ENCODE measurements at places on chromosomes 5 and 9.

GRCh38 chr9:97502984-97503861 lies 1.8 kb downstream of the TMOD1 start:
- DNase-seq: no peak

DNA sequence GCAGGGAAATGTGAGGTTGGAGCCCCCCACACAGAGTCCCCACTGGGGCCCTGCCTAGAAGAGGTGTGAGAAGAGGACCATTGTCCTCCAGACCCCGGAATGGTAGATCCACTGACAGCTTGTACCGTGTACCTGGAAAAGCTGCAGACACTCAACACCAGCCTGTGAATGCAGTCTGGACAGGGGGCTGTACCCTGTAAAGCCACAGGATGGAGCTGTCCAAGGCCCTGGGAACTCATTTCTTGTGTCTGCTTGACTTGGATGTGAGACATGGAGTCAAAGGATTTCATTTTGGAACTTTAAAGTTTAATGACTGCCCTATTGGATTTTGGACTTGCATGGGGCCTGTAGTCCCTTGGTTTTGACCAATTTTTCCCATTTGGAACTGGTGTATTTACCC lies 535.0 kb upstream of the MEF2C start:
- no peak for DNase-seq

DNA sequence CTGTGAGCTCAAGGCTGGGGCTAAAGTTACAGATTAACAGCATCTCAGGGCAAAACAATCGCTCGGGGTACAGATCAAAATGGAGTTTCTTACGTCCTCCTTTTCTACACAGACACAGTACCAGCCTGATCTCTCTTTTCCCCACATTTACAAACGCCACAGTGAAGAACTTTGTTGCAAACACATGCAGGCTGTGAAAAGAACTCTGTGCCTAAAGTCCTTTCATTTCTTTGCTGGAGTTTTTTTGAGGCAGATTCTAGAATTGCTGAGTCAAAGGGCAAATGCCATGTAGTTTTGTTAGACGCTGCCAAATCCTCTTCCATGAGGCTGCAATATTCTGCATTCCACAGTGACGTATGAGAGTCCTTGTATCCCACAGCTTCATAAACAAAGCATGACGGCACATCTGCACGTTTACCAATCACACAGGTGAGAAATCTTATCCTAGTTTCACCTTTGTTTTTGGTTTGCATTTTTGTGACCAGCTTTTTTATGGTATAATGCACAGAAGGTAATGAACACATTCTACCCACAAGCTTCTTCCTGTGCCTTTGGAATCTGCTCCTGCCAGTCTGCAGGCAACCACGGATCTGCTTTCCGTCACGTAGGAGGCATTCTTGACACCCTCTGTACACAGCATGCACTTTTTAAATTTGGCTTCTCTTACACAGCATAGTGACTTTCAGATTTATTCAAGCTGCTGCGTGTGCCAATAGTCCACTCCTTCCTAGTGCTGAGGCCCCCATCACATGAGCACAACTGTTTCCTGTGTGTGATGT lies 44.6 kb upstream of the LPCAT1 start:
- no peak for DNase-seq

- DNase-seq: no peak
Observed at GRCh38 chr5:34923694-34924461, 5.5 kb upstream of the DNAJC21 start.

DNA sequence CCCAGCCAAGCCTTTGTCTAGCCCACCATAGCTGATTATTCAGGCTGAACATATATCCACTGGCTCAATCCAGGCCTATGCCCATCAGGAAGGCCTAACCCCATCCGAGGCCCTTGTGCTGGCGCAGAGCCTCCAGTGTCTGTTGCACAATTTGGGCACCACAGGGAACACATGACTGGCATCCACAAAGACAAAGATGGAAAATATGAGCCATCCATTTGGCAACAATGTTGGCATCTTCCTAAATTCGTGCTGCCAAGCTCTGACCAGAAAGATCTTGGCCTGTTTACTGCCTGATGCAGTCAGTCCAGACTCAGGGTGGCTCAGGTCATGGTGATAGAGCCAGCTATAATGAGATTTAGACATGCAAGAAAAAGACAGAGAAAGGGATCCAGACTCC lies 233.8 kb downstream of the PIK3R1 start:
- DNase-seq: no peak

GRCh38 chr5:1768283-1769000 lies 31.2 kb downstream of the MRPL36 start:
- DNase-seq: no peak

DNA sequence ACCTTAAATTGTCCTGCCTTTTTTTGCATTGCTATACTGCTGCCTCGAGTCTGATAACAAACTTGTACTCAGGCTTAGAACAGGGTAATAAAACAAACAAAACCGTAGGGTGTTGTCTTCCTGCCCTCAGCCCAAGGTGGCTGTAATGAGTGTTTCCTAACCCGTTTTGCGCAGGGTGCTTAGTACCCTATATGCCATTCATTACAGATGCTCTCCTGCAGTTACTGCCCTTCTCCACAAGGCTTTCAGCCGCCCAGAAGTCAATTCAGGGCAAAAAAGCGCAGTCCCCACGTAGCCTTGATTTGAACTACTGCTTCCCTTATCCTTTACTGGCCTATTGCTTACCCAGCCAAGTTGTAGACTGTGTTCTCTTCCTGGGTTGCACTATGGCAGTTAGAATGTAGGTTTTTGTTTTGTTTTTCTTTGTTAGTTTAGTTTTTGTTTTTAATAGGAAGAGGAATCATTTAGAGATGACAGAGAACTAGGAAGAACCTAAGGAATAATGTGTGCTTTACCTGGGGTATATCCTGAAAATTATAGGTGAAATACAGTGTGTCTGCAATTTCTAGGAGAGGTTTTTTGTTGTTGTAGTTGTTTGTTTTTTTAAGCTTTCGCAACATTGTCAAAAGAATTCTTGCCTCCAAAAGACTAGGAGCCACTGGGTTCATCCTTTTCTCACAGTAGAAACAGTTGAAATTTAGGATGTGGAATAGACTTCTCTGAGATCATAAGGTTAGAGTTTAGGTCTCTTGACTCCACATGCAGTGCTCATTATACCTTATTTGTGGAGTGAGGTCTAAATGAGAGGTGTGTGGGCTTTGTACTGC lies 1.3 kb downstream of the HMGXB3 start:
- no peak for DNase-seq

- no peak for DNase-seq
Observed at GRCh38 chr9:107351382-107352045, 68.4 kb downstream of the RAD23B start.

- no peak for DNase-seq
Observed at GRCh38 chr9:137943655-137944054, 66.1 kb downstream of the CACNA1B start.

DNA sequence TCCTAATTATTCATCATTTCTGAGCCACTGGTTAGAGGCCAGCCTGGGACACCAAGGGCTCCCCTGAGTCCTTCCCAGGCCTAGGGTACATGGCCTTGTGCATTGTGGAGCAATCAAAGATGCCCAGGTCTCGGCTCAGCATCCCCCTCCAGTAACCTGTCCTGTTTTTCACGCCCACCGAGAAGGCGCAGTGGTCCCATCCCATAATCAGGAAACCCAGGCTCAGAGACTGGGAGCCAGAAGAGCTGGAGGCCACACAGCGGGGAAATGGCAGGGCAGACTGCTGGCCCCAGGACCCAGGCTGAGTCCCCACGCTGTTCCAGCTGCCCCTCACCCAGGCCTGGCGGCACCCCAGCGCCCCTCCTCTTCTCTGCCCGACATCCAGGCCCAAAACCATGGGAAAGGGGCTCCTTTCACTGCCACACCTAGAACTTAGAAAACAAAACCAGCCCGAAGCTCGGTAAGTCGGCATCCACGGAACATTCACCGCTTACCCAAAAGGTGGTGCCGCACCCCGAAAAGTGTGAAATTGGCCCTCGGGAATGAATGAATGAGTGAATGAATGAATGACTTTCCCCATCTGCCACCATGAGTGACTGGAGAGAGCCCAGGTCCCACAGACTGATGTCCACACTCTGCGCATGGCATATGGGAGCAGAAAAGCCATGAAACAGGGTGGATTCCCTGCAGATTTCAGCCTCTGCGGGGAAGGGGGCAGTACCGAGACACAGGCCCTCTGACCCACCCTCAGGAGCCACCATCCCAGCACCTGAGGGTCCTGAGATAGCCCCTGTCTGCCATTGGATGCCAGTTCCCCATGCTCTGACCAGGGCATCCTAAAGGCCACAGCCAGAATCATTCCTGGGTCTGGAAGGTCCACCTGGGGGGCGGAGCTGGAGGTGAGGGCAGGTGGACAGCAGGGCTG lies 132.5 kb downstream of the OLFM1 start:
- DNase-seq: no peak

- no peak for DNase-seq
Observed at GRCh38 chr5:38650540-38650939, 94.1 kb upstream of the LIFR start.

DNA sequence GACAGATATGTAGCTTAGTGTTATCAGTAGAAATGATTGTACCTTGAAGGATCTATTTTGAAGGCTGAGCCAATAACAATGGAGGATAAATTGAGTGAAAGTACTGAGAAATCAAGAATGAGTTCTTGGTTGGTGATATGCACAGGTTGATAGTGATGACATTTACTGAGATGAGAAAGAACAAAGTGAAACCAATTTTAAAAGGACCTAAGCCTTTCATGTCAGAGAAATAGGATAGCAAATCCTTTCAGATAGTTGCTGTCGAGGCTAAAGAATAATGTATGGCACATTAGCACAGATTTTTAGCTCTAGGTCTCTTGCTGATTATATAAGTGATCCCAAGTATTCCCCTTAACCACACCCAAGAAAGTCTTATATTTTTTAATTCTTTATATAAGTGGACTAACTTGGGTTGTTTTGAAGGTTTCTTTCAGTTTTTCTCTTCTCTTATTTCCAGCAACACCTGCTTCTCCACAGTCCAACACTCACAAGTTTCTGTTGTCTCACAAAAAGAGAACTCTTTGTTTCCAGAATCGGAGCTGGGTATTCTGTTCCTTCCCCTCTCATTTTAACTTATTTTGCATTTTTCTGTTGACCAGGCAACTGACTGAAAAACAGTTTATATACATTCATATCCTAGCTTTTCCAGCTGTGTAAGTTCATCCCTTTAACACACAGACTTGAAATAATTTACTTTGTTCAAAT lies 286.9 kb upstream of the ATP10B start:
- DNase-seq: no peak

GRCh38 chr5:26948921-26949320 lies 89.5 kb downstream of the CDH9 start:
- DNase-seq: no peak

- no peak for DNase-seq
Observed at GRCh38 chr9:129266536-129266935, 88.5 kb upstream of the IER5L start.

DNA sequence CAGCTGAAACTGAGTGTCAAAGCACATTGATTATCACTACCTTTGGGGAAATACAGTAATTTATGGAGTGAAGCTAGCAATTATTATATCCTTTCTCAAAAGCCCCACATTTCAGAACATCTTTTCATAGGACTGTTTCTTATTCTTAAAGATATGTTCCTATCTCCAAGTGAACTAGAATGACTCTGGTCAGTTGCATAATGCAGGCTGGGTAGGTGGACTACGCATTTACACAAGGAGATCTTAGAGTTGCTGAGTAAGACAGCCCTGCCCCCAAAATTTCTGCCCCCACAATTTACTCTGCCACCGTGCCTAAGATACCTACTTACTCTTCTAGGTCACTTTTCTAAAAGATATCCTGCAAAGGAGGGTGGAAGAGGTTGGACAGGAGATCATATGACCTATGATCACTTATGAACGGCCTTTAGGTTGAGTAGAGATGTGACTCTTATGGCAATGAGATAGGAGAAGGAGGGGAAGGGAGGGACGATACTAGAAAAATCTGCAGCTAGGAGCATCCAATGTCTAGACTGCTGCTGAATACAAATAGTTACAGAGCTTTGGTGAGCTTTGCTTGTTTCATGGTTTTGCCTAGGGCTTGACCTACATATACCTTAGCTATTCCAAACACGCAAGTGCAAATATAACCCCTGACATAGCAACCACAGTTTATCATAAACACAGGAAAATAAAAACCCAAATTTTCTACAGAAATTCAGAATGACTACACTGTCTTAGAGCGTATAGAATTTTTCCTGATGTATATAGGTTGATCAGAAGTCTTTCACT lies 121.7 kb downstream of the GLIS3 start:
- DNase-seq: no peak

DNA sequence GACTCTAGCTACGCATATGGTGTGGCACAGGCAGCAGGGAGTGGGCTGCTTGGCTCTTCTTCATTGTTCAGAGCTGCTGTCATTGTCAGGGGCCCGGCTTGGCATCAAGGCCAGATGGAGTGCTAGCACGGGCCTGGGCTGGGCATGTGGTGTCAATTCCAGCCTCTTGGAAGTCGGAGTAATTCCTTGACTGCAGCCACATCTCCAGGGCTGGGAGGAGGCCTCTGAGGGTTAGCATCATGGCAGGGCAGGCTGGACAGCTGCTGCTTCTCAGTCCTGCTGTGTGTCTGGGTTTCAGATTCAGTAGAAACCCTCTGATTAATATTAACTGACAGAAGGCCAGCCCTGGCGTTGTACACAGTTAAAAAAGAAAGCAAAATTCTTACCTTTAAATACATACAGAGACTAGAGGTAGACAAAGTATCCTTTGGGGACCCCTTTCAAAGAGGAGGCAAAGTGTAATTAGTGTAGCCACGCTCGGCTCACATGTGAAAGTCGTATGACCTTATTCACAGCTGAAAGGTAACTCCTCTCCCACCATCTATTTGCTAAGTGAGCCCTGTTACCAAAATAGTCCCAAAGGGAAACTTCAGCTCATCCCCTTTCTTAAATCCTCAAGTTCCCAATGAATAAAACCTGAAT lies 126.4 kb downstream of the DOCK2 start:
- DNase-seq: no peak

DNA sequence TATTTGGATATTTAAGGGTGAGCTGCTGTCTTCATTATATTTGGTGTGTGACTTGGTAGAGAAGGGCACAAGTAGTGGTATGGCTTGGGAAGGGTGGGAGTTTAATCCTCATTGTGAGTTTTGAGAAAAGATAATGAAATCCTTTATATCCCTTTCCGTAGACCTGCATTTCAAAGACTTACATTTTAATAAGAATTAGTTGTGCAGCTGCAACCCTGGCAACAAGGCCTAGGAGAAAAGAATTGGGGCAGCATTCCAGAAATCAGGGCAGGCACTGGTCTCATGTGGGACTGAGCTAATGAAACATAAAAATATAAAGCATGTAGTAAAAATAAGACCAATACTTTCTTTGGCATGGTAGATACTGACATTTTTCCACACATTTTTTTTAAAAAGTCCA lies 60.5 kb downstream of the CDC42SE2 start:
- no peak for DNase-seq

Measured in NCI-H2171 (cell line).